ENCODE measurements at places on chromosomes 2 and 18.

DNA sequence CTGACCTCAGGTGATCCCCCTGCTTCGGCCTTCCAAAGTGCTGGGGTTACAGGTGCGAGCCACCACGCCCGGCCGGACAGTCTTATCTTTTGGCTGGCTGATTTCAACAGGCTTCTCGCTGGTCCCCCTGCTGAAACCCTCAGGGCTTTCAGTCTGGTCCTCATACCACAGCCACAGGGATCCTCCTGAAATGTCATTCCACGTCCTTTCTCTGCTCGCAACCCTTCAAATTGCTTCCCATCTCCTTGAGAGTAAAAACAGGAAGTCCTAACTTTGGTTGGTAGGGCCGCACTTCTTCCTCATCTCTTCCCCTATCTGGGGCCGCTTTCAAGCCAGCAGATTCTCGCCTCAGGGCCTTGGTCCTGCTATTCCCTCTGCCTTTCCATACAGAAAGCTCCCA lies 1.4 kb upstream of the CAB39 start:
- DNase-seq, result no peak

GRCh38 chr2:71999580-71999979 lies 148.1 kb downstream of the CYP26B1 start:
- DNase-seq, result no peak

GRCh38 chr18:7273301-7273921 lies 42.5 kb downstream of the LRRC30 start:
- no peak for DNase-seq

DNA sequence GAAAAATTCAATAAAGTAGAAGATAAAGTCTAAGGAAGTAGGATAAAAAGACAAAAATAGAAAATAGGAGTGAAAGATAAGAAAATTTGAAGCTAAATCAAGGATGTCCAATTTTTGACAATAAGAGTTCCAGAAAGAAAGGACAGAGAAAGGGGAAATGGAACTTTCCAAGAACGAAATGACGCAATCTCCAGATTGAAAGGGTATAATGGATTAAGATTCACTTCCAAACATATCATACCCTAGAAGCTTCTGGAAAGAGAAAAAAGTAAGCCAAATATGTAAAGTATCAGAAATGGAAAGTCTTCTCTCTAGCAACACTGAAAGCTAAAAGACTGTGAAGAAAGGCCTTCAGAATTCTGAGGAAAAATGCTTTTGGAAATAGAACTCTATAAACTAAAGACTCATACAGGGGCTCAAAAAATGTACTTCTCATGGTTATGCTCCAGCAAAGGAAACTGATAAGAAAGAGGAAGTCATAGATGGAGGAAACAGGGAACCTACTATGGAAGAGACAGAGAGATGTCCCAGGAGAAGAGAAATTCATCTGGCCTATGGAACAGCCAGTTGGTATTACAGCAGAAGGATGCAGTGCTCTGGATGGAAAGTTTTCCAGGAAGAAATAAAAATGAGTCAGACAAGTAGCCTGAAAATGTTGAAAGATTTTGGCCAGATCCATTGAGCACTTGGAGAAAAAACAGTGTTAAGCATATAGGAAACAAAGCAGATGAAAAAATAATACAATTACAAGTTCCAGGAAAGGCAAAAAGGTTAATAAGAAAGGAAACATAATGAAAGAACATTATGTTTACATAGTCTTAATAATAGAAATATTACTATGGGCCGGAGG lies 20.1 kb downstream of the CASP8 start:
- no peak for DNase-seq

DNA sequence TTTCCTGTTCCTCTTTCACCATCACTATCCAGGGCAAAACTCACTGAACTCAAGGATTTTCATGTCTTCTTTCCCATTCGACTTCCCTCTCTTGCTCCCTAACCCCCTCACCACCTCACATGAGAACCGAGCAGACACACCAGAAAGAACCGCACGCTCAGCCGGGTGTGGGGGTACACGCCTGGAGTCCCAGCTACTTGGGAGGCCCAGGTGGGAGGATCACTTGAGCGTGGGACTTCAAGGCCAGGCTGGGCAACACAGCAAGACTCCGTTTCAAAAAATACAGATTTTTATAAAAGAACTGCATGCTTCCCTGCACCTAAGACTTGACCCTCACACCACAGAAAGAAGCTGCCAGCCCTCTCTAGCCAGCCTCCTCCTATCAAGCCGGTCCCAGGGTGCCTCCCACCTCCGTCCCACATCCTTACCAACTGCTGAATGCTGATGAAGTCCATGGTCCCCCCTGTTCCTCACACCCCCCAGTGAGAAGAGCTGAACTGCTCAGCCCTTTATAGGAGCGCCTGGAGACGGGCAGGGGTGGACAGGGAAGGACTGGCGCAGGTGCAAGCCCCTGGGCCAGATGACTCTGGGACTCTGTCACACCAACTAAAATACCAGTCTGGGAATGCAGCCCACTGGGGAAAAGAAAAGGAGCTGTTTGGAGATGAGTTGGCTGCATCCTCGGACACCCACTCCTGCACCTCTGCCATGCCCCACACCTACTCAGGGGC lies at the start of gene ANKRD23:
ANKRD23 (minus strand) TSS at position 484 of the 731 bp plus-strand sequence; CDS start at position 455, 29 bp downstream.
- DNase-seq, result no peak

GRCh38 chr2:65128297-65129190 lies 1.4 kb downstream of the RAB1A start:
- no peak for DNase-seq

- DNase-seq, result no peak
Measured at GRCh38 chr2:21627938-21628337, 504.2 kb downstream of the TDRD15 start.

DNA sequence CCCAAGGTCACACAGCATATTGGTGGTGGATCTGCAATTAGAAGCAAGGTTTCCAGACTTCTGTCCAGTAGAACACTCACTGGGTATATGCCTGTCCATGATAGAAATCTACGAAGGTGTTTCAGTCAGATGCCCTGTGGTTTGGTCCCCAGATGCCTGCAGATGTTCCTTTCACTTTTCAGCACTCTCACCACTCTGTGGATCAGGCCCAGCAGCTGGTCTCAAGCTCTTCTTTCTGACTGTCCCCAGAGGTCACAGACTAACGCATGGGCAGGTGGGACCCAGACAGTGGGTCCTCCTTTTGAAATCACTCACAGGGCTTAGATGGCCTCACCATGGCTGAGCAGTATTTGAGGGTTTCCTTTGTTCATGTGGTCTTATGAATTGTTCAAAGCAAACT lies 376.5 kb downstream of the ALK start:
- DNase-seq, result no peak

DNA sequence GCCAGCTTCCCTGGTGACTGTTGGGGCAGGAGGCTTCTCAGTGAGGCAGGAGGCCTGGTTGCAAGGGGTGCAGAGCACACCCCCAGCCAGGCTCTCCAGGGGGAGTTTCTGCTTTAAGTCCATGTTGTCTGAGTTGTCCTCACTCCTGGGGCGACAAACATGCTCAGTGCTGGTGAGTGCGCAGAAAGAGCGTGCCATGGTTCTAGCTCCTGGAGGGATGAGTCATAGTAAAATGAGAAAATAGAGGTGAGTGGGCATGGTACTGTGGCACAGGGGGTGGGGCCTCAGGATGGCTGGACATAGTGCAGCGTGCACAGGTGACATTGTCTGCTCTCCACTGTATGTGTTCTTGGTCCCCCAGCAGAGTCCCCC lies 457.2 kb upstream of the HS6ST1 start:
- DNase-seq, result no peak

Data from T-helper 2 cell (primary cell).